ENCODE measurements at places on chromosomes 7 and 10. TPM values are rescaled to one million over a fixed set of nuclear protein-coding genes. Genes with fewer than 3 reads are reported as not detected.

DNA sequence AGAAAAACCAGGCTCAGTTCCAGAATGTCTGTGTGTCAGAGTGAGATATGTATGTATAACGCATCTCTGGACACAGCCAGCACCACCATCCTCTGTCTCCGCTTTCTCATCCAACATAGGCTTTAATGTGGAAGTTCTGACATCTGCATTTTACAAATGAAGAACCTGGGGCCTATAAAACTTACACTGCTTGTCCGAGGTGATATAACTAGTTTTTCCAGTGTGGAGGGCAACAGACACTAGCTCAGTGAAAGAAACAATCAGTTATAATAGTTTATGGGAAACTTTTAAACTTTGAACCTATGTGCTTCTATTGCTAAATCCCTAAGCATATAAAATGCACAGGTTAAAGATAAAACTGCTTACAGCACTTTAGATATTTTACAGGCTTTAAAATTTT lies 208.7 kb downstream of the CRPPA start:
- no peak for DNase-seq

- DNase-seq: no peak
Observed at GRCh38 chr7:151122276-151122675, 36.0 kb downstream of the AGAP3 start.

GRCh38 chr10:109454691-109455090 lies 468.6 kb downstream of the XPNPEP1 start:
- no peak for DNase-seq

DNA sequence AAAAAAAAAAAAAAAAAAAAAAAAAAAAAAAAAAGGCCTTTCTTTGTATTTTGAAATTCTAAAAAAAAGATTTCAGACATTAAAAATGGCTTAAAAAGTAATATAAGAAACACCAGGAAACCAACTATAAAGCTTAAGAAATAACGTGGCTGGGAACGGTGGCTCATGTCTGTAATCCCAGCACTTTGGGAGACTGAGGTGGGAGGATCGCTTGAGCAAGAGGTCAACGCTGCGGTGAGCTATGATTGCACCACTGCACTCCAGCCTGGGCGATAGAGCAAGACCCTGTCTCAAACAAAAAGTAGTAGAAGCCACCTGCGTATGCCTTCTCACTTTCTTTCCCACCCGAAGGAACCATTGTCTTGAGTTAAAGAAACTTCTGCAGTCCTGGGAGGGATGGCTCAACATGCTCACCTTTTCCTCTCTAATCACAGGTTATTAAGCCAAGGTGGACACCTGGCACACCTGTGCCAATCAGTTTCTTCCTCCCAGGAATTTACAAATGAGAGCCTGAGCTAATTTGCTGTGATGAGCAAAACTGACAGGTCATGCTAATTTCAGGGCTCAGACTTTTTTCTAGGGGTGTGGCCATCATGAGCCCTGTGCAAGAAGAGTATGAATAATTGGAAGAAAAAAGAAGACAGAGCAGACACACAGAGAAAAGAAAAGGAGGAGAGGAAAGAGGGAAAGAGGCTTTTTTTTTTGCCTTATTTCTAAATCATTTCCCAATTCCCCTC lies 72.0 kb upstream of the PARD3 start:
- DNase-seq: no peak

DNA sequence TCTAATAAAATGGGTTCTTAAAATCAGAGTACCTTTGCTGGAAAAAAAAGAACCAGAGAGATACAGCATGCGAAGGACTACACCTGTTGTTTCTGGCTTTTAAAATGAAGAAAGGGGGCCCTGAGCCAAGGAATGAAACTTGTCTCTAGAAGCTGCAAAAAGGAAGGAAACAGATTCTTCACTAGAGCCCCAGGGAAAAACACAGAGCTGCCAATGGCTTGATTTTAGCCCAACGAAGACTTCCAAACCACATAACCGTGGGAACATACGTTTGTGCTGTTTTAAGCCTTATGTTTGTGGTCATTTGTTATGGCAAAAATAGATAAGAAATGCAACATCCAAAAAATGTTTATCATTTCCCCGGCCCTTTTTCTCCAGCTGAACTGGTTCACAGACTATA lies 780.0 kb downstream of the SORCS1 start:
- no peak for DNase-seq

Gene PDE6C
- total RNA-seq: not detected
